ENCODE measurements at places on chromosomes 5 and 9.

DNA sequence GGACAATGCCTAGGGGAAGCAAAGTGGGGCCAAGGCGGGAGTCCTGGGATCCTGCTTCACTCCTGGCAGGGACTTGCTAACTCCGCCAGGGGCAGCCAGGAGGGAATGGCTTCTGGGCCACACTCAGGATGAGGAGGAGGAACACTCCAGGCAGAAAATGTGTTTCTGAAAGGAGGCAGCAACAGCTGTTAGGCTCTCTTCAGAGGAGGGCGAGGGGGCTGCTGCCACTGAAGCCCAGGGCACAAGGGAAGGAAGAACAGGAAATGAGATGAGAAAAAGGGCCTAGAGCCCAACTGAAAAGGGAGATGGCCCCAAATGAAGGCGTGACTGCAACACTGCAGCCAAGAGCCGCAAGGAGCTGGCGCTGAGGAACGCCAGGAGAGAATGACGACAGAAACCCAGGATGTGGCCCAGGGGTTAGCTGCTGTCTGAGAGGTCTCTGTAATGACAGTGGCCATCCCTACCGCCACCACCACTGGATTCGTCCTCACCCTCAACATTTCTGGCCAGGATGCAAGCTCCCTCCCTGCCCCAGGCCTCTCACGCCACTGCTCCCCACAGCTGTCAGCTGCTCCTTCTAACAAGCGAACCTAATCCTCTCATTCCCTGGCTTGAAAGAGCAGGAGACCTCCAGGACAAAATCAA, 15.8 kb downstream of the PSMB7 start:
- no peak for DNase-seq

GRCh38 chr5:67732471-67732870, 483.1 kb upstream of the PIK3R1 start:
- no peak for DNase-seq

DNA sequence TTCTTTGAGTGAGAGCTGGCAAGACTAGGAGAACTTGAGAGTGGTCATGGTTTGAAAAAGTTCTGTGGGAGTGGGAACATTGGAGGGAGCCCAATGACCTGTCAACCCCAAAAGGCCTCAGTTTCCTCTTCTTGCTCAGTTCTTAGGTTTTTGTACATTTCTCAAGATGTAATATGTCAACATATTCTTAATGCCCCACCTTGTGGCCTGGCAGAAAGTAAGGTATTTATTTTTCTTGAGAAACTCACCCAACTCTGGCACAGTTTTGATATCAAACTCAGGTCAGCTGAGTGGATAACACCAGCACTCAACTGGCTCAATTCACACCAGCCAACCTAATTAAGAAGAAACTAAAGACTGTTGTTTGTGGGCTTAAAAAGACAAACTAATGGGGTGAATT, 123.0 kb upstream of the SLC27A6 start:
- no peak for DNase-seq

DNA sequence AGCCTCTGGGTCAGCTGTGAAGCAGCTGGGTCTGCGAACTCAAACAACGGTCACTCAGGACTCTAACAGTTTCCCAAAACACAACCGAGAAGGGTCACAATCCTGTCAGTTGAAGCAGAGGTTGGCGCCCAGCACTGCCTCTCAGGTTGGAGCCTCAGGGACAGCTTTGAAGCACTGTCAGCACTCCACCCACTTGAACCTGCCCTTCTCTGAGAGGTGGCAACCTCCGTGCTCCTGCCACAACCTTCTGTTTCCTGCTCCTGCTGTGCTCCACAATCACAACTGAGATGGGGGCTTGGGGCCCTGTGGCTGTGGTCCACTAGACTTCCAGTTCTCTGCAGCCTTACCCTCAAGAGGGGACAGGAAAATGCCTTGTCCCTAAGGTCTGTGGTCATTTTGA, 21.7 kb upstream of the LCP2 start:
- DNase-seq = no peak

DNA sequence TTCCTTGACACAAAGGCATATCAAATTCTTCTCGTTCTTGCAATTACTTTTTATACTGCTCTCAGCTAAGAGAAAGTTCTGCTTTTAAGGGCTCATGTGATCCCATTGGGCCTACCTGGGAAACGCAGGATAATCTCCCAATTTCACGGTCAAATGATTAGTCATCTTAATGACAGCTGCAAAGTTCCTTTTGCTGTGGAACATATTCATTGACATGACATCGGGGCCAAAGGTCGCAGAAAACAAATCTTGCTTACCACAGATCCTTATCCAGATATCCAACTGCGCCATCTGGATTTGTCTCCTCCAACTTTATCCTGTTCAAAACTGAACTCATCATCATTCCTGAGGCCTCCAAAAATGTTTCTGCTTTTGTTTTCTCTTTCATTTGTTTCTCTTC, 1085.6 kb upstream of the WWC1 start:
- no peak for DNase-seq

DNA sequence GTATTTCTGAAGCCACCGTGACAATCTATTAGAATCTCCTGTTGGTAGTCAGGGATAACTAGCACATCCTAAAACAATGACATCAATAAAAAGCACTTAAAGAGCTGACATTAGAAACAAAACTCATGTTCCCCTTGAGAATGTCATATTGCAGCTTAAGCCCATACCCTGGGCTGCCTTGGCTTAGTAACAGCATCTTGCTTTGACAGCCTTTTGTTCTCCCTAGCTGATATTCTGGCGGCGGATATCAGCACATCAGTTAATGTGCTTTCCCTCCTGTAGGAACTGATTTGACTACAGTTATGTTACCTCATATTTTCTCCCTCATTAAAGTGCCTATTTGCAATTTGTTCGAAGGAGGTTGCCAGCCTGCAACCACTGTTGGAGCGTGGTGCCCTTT, 214.1 kb downstream of the CD180 start:
- DNase-seq = no peak

DNA sequence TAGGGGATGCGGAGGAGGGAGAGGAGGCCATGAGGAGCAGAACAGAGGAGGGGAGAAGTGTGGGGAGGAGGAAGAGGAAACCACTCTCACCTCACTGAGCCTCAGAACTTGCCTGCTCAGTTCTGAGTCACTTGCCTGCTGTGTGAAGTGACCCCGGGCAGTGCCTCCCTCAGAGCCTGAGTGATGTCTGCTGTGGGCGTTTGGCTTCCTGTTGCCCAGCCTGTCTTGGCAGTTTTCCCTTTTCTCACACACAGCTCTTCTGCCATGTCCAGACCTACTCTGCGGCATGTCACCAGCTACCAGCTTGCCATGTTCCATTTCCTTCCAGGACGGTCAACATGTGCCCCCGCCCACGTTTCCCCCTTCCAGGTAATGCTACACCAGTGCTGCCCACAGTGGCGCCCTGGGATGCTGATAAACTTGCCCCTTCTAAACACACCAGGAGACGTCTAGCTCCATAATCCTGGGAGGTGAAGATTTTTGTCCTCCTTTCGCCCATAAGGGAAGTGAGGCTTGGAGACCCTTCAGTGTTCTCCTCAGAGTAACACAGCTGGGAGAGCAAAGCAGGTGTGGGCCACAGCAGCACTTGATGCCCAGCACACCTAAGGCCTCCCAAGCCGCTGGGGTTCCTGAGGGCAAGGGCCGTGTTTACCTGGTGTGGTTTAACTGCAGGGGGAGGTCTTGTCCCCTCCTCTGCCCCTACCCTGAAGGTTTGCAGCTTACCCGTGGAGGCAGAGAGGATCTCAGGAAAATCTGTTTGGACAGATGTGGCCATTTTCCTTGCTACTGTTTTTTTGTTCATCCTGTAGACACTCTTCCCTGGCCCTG, 63.8 kb upstream of the RNF130 start:
- DNase-seq = no peak

GRCh38 chr5:174550026-174550425, 174.4 kb upstream of the MSX2 start:
- no peak for DNase-seq

- DNase-seq = no peak
Measured at GRCh38 chr9:8723195-8723594, 923.6 kb upstream of the DMAC1 start.

DNA sequence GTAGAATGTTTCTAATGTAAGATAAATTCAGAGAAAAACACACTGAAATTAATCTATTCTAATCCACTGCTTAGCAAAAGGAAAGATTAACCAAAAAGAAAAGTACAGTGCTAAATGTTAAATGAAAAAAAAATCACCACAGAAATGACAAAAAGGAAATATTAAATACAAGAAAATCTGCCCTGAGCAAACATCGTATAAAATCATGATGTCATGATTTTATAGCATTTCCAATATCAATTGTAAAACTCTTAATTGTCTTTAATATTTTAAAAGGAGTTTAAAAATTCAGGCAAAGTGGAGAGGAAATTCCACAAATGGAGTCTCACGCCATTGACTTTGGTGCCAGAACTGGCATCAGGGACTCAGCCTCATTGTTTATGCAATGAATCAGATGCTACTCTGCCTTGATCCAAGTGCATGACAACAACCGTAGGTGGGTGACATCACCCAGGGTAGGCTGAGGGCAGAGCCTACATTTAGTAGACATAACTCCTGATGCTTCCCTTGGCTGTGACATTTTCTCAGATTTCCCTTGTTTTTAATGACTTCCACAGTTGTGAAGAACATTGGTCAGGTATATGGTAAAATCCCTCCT, 696.8 kb downstream of the SEMA5A start:
- DNase-seq = no peak

- no peak for DNase-seq
Measured at GRCh38 chr9:123175854-123176629, 92.3 kb downstream of the STRBP start.

GRCh38 chr5:133285583-133286021, 233.8 kb downstream of the HSPA4 start:
- DNase-seq = no peak

GRCh38 chr9:120099065-120099464, 480.9 kb downstream of the CDK5RAP2 start:
- DNase-seq = no peak

DNA sequence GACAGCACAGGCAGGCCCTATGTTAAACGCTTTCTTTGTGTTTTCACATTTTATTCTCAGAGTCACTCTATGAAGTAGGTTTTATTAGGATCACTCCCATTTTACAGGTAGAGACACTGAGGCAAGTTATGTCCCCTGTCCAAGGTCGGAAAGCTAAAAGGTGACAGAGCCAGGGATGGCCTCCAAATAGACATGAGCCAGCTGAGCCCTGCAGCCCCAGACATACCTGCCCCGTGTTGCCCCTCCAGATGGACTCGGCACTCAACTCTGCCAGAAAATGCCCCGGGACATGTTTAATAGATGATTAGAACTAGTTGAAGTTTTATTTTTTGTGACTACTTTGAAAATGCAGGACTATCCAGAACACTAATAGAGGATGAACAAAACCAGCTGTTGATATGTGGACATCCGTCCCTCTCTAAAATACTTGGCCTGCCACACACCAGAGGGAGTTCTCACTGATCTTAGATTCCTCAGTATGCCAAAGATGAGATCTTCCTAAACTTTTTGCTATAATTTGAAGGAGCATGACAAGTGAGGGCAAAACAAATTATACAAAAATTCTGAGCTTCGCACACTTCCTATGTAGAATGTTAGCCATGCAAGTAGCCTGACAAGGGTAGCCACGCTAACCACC, 258.6 kb upstream of the ADAMTS16 start:
- DNase-seq = no peak
